Osteoblast (primary cell): ENCODE measurements at places on chromosomes 12 and 14. TPM values are rescaled to one million over a fixed set of nuclear protein-coding genes. Genes with fewer than 3 reads are reported as not detected.
A peak's percentile ranks its signal among the peaks of the same experiment; 100 is the strongest.

DNA sequence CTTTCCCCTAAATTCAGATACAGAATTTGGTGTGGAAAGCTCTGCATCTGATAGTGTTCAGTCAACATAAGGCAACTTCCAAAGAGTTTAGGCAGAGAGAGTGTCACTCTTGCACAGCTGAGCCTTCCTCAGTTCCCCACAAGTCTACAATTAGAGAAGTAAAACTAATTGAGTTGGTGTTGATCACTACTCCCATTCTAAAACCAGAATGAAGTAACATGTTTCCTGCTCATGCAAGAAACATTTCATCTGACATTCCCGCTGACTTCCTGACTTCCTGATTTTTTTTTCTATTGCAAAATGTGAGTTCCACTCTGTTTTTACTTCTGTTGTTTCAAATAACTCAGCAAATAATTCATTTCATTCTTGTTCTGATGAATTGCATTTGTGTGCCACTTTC, 271.0 kb downstream of the ALG10B start:
- DNase-seq, result no peak

GRCh38 chr14:85186082-85186481, 343.9 kb upstream of the FLRT2 start:
- no peak for DNase-seq

DNA sequence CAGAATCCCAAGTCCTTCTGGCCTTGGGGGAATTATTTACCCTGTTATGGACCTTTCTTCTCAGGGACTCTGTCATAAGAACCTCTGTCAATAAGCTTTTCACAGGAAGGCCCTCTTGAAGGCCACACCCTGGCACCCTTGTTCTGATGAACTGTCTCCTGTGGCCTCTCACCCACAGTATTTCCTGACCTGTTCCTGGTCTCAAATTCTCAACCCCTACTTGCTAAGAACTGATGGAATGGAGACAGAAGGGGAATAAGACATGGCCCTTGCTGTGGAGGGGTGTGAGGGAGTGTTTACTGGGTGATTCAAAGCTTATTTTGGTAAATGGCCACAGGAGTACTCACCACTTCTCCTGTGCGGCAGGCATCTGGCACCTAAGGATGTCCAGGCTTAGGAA, 1082.9 kb downstream of the BCL11B start:
- DNase-seq, result no peak

GRCh38 chr14:73748858-73749357, 34.7 kb upstream of the PNMA1 start:
- peak; percentile 26 for DNase-seq

GRCh38 chr12:114933428-114934160, 249.6 kb upstream of the TBX3 start:
- peak; percentile 91 for DNase-seq

DNA sequence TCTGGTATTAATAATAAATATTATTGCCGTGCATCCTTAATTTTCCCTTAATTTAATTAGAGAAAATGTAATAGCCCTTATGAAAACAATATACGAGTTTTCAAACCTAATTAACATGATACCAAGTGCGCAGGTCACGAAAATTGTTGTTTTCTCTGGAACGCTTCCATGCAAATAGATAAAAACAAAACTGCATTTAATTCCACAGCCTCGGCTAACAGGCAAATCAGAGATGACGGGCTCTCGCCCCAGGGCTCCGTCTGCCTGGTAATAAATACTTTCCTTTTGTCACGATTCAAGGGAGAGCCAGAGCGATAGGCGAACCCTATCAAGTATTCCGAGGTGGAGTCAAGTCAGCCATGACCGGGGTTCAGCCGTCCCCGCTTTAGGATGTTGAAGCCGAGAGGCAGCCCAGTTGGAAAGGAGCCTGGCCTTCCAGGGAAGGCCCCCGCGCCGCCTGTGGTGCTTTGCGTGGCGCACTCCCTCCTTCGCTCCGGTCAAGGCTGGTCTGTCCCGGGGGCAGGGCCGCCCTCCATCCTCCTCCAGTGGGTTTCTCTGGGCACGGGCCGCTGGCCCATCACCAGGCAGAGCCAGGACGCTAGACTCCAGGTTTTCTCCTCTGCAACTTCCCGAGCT, 137.8 kb upstream of the GSC start:
- no peak for DNase-seq

DNA sequence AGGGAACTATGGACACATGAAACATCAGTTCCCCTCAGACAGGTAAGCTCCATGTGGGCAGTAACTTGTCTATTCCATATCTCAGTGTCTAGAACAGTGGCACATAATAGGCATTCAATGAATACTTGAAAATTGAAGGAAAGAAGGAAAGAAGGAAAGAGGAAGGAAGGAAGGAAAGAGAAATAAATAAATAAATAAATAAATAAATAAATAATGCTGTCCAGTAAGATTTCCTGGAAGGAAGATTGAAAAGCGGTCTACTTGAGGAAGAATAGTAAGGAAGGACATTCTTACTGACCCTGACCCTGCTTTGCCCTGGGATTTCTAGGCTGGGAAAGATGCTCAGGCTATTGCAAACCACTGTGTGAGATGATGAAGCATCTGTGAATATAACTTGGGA, 91.5 kb downstream of the PTPRR start:
- no peak for DNase-seq

SYNE3 gene
- 23.9 and 26.8 TPM in 2 replicates for total RNA-seq

B3GNT4 gene
- total RNA-seq, result not detected in 2 replicates

ATP23 gene
- 5.1 and 6.2 TPM in 2 replicates for total RNA-seq

PROX2 gene
- not detected in 2 replicates for total RNA-seq

SERPINA1 gene
- total RNA-seq, result 0.29 and 1.4 TPM in 2 replicates
